NCI-H446 treated with DMSO at 0.1 percent for 48 hours (cell line): ENCODE measurements at places on chromosomes 2 and 18.

DNA sequence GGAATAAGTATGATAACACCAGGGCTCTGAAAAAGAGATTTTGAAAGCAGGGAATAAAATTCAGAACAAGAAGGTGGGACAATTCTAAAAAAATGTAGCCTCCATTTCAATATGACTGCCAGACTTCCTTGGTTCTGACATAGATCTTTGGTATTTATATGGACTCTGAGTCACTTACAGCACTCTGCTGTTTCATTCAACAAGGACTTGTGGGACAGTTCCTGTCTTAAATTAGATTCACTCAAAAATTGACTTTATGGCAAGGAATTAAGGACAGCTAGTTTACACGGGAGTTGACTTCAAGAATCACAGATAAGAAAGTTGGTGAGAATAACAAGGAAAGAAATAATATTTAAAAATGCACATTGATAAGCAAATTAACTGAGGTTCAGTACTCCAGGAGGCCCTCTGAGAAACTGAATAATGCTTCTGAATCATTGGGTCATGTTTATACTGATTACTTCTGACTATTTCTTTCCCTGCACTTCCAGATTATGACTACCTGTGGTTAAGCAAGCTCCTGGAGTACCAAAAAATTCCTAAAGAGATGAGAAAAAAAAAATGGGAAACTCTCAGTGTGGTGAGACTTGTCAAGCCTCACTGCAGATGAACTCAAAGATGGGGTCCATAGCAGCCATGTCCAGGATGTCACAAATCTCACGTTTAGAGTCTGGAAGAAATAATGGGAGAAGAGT, 828.3 kb upstream of the PIK3C3 start:
- DNase-seq = no peak

DNA sequence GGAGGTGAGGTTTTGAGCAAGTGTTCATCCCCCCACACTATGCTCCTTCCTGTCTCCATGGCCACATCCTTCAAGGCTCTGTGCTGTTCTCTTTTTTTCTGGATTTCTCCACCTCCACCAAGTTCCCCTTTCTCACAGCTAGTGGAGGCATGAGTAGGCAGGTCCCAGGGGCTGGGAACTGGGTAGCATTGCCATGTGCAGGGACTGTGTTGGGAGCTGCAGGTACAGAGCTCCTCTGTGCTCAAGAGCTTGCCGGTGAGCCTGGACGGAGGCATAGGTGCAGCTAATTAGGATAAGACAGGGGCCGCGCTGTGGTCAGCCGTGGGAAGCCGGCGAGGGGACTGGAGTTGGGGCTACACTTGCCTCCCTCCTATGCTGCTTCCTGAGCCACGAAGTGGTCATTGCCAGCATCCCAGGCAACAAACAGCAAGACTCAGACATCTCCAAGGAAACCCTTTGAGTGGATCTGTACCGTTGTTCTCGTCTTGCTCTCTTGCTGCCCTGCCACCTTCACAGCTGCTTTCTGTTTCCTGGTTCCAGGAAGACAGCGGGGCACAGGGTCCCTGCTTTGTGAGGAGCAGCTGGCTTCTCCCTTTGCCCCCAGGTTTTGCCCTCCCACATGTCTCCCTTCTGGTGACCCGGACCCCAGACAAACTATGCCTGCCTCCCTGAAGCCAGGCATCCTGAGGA, 36.9 kb downstream of the ATOH8 start:
- DNase-seq = no peak

DNA sequence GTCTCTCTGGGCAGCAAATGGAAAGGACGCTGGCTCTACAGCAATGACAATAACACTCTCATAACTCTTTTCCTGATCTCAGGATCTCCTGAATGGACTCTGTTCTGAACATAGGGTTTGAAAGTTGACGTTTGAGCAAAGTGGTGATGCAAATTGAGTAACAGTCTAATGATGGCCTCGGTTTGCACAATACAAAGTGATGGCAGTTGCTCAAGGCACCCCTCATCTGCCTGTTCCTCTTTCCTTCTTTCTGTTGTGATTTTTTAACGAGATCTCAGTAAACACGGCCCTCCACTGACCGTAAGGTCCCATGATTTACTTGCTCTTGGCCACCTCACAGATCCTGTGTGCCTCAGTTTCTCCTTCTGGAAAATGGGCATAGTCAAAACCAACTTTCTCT, 303.6 kb downstream of the SLC8A1 start:
- no peak for DNase-seq

DNA sequence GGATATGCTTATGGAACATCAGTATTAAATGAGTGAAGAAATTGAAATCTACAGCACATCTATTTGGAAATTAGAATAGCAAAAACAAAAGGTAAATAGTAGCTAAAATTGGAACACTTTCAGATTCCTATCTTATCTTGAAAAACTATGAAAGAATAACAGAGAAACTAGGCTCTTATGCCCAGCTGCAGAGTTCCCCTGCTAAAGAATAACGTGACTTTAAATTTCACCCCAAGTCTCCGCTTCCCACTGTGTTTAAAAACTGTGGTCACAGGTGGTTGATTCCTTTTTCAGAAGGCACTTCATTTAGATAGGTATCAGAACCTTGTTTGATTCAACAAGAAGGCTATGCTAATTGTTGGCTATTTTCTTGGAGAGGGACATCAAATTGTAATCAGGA, 30.1 kb downstream of the ARHGAP28 start:
- no peak for DNase-seq

GRCh38 chr2:168120730-168121129, 126.7 kb downstream of the STK39 start:
- DNase-seq = no peak
